ENCODE measurements at places on chromosomes 4 and X. TPM values are rescaled to one million over a fixed set of nuclear protein-coding genes. Genes with fewer than 3 reads are reported as not detected.

GRCh38 chrX:47171996-47172395, 21.6 kb upstream of the UBA1 start:
- no peak for DNase-seq

- DNase-seq = no peak
Observed at GRCh38 chrX:12309040-12309743, 170.9 kb downstream of the FRMPD4 start.

- no peak for DNase-seq
Observed at GRCh38 chrX:72373136-72373535, 67.4 kb upstream of the CITED1 start.

DNA sequence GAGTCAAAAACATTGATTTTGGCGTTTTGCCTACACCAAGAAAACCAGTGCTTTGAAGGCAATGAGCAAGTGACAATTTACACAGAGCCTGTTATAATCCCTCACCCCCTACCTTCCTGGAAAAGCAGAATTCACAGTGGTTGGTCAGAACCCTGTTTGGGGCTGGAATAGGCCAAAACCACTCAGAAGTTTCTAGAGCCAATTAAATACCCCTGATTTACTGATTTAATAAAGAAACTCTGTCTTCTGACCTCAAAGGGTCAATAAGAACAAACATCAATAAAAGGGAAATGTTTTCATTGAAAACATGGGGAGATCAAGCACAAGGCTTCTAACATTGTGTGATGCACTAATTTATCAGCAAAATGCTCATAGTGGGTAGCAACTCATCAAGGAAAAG, 116.3 kb downstream of the UNC5C start:
- DNase-seq = no peak

XKRX gene
- total RNA-seq = 0.28 TPM
